EH (cell line): ENCODE measurements at places on chromosomes 16 and 17.

GRCh38 chr17:32157225-32157624 is 14.9 kb downstream of the RHOT1 start:
- peak; percentile 76 for DNase-seq

- DNase-seq = no peak
Measured at GRCh38 chr17:58092101-58092796, 9.0 kb downstream of the DYNLL2 start.

DNA sequence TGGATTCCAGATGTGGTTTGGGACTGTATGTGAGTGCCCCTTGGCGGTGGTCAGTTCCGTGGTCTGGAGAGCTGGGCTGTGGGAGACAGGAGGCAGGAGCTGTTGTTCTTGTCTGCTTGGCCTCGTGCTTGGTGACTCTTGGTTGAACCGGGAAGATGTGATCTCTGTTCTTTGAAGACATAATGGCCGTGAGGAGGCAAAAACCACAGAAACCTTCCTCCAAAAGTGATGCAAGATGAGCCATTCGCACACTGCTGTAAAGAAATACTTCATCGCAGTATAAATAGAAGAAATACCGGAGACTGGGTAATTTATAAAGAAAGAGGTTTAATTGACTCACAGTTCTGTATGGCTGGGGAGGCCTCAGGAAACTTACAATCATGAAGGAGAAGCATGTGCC is 128.8 kb downstream of the RAP1GAP2 start:
- DNase-seq = peak; percentile 54

DNA sequence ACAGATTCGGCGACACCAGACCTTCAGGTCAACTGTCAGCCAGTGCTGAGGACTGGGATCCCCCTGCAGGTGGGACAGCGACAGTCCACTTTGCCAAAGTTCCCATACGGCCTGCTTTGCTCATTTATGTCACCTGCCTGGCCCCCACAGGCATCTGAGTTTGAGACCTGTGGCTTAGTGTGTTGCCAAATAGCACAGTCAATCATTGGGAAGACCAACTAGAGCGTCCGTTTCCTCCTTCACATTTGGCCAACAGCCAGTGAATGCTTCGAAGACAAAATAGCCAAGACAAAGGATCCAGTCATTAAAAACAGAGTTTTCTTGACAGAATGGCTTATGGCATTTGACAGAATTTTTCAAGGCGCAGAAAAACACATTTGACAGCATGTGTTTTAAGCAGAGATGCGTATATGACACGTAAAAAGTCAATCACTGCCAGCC is 113.8 kb downstream of the ABCC12 start:
- DNase-seq = no peak

DNA sequence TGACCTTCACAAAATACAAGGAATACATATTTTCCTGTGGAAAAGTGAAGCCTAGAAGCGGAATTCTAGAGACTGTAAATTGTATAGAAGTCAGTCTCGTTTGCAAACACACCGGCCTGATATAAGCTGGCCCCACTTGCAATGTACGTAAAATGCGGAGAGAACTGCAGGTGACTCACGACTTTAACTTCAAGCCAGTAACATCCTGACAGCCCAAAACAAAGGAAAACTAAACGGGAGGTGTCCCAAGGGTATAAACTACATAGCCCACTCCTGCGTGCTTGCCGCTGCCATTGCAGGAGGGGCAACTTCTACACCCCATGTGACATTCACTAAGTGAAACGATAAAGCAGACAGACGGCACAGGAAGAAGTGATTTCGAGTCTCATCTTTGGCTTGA is 101.6 kb downstream of the CYTH1 start:
- DNase-seq = peak; percentile 10

GRCh38 chr17:81608082-81608481 is 28.8 kb downstream of the NPLOC4 start:
- peak; percentile 25 for DNase-seq

DNA sequence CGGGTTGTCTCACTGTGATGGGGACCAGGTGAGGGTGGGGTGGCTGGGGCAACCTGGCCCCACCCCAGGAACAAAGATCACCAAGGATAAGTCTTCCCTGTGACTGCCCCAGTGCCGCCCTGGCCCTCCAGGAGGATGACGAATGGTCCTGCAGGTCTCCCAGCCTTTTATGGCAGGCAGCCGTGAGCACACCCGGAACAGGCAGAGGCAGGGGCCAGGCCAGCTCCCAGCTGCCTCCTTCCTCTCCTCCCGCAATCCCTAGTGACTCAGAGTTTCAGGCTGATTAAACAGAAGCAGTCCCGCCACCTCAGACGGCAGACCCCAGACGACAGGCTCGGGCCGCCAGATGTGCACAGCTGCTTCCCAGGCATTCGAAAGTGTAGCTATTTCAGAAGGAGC is 13.3 kb downstream of the JUP start:
- peak; percentile 88 for DNase-seq

GRCh38 chr16:85678821-85679220 is 9.9 kb downstream of the GINS2 start:
- no peak for DNase-seq

DNA sequence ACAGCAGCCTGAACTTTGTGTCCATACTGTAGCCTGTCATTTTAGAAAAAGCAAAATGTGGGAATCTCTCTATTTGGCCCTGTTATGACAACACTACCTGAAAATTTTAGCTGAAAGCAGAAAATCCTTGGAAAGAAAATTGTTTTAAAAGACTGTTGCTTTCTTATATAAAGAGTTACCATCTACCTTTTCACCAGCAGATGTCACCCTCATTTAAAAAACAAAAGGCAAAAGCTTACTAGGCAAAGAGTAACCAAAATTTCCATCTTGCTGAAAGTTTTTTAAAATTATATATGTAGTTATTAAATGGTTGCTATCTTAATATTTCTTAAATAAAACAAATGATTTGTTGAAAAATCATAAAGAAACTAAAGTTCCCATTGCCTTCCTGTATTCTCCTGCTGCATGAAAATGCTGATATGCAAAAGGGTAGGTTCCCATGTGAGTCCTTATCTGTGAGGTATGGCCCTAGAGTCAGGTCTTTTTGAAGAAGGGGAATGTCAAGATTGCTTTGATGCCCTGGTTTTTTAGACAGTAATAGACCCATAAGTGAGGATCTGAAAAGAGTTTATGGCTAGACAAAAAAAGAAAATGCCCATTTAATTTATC is 61.0 kb downstream of the TNRC6C start:
- DNase-seq = peak; percentile 56

DNA sequence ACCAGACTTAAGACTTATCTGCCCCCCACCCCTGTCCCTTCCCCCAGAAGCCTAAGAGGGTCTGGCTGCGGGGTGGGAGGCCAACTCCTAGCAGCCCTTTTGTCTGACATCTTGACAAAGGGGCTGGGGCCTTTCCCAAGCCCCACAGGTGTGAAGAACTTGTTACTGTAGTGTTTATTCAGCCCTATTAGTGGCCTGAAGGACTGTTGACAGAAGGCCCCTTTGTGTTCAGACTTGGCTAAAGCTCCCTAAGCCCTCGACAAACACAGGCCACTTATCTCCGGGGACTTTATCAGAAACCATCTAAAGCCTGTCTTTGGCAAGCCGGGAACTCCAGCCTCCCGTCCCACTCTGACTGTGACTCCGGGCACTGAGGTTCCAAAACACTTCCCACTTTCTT is 129.8 kb downstream of the NTN1 start:
- DNase-seq = no peak

GRCh38 chr16:65938083-65938482 is 428.4 kb upstream of the CDH5 start:
- no peak for DNase-seq

DNA sequence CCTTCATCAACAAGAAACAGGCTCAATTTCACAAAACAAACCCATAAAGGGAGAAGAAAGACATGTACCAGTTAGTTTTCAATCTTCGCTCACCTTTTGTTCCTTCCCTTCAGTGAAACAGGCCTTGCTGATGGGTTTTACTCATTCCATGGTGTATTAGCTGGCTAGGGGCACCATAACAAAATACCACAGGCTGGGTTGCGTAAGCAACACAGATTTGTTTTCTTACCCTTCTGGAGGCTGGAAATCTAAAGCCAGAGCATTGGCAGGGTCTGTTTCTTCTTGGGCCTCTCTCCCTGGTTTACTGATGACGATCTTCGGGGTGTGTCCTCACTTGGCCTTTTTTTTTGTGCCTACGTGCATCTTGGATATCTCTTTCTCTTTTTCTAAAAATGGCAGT is 383.4 kb upstream of the RBFOX1 start:
- DNase-seq = no peak

GRCh38 chr17:55842405-55843158 is 91.7 kb downstream of the PCTP start:
- no peak for DNase-seq
